ENCODE measurements at places on chromosomes 11 and 22. TPM values are rescaled to one million over a fixed set of nuclear protein-coding genes. Genes with fewer than 3 reads are reported as not detected.

The OR4C46 gene
- not detected for total RNA-seq

The TREH gene
- total RNA-seq = not detected

GRCh38 chr11:77440678-77441077 lies 33.2 kb downstream of the PAK1 start:
- DNase-seq = no peak

GRCh38 chr11:120573756-120574354 lies 62.3 kb downstream of the GRIK4 start:
- DNase-seq = no peak
